Nucleus accumbens (tissue), 56 donors: ENCODE measurements at places on chromosomes 7 and 10.

DNA sequence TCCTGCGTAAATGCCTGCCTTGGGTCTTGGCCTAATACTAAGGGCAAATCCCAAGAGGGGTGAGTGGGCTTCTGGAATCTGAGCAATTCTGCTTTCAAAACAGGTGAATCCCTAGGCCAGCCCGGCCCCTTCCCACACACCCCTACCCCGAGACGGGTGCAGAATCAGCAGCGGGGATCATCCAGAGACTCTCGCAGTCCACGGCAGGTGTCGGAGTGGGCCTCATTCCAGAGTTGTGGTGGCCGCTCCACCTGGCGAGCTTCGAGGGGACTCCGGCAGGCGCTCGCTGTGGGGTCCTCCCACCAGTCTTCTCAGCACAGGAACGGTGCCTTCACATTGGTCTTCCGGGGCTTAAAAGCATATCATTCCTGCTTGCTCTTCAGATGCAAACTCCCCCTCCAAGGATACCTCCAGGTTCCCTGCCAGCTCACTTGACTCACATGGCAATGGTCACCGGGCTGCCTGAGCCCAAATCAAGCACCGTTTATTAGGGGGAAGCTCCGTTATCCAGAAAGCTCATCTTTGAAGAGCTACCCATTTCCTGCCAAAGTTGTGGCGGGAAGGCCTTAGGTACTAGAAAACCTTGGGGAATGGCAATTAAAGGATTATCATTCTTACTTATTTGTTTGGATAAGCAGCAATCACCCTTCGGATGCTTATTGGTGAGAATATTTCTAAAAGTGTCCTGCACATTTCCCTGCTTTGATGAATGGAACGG is 67.6 kb downstream of the PRKAG2 start:
- DNase-seq = no peak

DNA sequence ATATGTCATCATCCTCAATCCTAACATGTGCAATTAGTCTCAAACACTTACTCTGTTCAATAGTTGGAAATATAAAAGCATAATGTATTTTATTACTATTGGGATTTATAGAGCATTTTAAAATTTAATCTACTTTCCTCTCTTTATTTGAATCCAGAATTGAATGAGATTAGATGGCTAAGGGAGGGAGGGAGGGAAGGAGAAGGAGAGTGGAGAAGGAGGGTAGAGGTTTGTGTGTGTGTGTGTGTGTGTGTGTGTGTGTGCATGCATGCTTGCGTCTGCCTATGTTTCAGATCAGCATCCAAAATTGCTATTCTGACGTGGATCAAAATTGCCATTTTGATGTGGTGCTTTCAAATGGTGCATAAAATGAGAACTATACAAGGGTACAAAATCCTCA is 90.8 kb downstream of the NRP1 start:
- DNase-seq = no peak

DNA sequence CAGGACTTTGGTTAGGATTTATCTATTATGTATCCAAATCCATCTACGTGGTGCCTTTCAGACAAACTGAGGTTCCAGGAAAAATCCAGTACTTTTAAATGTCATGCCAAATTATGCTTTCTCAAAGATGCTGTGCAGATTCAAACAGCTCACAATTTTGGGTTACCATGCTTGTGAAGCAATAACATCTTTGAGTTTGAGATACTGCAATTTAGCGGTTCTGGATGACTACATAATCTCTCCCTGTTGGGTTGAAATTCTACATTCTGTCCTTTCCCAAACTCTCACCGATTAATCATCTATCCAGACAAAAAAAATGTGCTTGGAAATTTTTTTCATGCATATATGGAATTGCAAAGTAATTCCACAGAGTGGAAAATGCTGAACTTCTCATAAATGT is 3.5 kb downstream of the RHOBTB1 start:
- no peak for DNase-seq

- no peak for DNase-seq
These were observed 559.2 kb downstream of the PTPRN2 start for GRCh38 chr7:158028290-158028941.

DNA sequence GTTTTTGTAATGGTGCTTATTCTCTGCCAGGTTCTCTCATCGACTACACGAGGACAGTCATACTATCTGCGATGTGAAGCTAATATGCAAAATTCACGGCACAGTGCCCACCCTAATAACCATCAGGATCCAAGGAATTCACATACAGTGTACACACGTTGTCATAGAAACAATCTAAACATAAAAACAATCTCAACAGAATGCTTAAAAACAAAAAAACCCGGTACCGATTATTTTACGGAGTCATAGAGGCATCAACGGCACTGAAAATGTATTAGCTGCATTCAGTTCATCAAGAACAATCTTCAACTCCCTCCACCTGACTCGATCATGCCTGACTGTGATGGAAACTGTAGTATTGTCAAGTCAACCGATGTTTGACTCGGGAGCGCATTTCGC is 628 bp downstream of the MRPS33 start:
- DNase-seq = no peak

GRCh38 chr7:44748948-44749731 is 493 bp downstream of the ZMIZ2 start:
- DNase-seq = peak; percentile 78
